ENCODE measurements at places on chromosomes 2 and 18. TPM values are rescaled to one million over a fixed set of nuclear protein-coding genes. Genes with fewer than 3 reads are reported as not detected.

DNA sequence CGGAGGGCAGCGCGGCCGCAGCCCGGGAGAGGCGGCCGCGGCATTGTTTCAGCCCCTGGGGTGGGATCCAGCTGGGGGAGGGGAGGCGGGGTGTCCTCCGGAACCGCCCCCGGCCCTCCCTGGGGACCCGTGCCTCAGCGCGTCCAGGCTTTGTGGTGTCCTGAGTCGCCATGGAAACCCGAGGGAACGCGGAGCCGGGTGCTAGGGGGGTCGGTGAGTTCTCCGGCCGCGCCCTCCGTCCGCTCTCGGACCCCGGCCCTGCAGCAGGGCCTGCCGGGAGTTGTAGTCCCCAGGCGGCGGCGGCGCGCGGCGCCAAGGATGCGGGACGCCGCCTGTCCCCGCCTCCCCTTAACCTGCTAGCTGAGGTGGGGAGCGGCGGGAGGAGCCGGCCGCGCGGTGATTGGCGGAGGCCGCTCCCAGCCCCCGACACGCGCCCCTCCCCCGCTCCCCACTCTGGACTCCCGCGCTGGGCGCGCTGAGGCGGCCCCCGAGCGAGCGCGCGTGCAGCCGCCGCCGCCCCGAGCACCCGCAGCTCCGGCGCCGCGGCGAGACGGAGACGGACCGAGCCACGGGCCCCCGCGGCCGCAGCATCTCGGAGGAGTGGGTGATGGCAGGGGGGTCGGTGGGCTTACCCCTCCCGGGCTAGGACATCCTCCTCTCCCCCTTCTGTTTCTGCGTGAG is at the start of gene DPYSL5:
DPYSL5 (plus strand) TSS at position 478 of the 681 bp plus-strand sequence. CDS start 50,368 bp downstream, outside the sequence.
- peak within 1 kb of the TSS; percentile 50 for H3K4me3 ChIP-seq
- peaks cover 16% of the 10 kb centered on the region for H3K4me1 ChIP-seq
- H3K36me3 ChIP-seq: no peaks in the 10 kb centered on the region
- peaks cover 60% of the 10 kb centered on the region for H3K27me3 ChIP-seq
- H3K27ac ChIP-seq: no peak within 1 kb of the TSS

DNA sequence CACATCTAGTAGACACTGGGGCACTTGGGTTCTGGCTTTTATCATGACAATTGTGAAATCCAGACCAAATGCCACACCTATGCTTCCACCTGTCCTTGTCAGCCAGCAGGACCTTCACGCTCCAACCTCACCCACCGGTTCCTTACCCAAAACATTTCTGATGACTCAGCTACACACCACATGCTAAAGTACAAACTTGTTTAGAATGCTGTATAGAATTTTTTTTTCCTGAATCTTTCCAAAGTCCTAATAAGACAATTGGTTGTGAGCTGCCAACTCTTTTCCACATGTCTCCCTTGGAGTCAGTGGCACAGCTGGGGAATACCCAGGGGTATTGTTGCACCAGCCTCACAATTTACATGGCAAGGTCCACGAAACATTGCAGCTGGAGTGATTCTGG is 75.5 kb upstream of the LPIN2 start:
- H3K27me3 ChIP-seq: no peaks in the 10 kb centered on the region
- H3K4me1 ChIP-seq: peaks cover 31% of the 10 kb centered on the region
- H3K27ac ChIP-seq: no peak overlapping the region

GRCh38 chr18:42635378-42636048 is 480.0 kb downstream of the RIT2 start:
- H3K4me1 ChIP-seq: no peaks in the 10 kb centered on the region
- no peaks in the 10 kb centered on the region for H3K36me3 ChIP-seq
- no peak overlapping the region for H3K27ac ChIP-seq
- no peak overlapping the region for H3K4me3 ChIP-seq
- no peak for DNase-seq
- H3K27me3 ChIP-seq: peaks cover 7% of the 10 kb centered on the region

DNA sequence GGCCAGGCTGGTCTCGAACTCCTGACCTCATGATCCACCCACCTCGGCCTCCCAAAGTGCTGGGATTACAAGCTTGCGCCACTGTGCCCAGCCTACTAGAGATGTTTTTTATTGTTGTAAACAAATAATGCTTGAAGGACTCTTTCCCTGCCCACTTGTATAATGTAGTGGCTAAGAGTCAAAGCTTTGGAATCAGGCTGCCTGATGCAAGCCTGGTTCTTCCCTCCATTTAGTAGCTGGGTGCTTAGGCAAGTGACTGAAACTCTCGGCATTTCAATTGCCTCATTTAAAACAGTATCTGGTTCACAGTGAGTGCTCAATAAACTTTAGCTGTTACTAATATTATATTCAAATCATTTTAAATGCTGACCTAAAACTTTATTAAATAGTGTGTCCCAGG is 264.0 kb upstream of the FBXO11 start:
- H3K36me3 ChIP-seq: no peaks in the 10 kb centered on the region
- no peaks in the 10 kb centered on the region for H3K27me3 ChIP-seq
- DNase-seq: no peak
- H3K4me3 ChIP-seq: no peak overlapping the region

DNA sequence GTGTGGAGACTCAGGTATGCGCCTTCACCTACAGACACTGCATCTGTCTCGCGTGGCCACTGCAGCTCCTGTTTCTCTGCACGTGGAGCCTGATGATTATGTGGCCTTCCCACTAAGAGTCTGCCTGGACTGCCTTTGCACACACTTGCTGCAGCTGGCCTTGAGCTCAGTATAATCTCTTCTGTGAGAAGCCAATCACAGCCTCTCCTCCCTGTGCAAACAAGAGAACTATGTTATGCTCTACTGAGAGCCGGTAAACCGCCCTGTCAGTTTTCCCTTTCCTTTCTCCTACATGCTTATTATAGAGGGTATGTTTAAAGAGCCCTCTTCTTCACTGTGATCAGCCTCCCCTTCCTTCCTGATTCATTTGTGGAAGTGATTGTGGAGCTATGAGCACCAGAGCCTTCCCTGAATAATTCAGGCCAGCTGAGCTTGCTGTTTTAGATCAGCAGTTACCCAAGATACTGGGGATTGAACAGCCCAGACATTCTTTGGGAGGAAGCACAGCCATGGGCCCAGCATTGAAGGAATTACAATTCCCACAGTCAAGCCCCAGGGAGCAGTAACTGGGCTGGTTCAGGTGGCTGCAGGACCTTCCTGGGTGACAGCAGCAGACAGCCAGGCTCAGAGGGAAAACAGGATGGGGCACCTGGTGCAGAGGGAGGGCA is 3.7 kb upstream of the TGFA start:
- no peak overlapping the region for H3K4me3 ChIP-seq
- DNase-seq: no peak
- no peaks in the 10 kb centered on the region for H3K36me3 ChIP-seq
- H3K27ac ChIP-seq: no peak overlapping the region

DNA sequence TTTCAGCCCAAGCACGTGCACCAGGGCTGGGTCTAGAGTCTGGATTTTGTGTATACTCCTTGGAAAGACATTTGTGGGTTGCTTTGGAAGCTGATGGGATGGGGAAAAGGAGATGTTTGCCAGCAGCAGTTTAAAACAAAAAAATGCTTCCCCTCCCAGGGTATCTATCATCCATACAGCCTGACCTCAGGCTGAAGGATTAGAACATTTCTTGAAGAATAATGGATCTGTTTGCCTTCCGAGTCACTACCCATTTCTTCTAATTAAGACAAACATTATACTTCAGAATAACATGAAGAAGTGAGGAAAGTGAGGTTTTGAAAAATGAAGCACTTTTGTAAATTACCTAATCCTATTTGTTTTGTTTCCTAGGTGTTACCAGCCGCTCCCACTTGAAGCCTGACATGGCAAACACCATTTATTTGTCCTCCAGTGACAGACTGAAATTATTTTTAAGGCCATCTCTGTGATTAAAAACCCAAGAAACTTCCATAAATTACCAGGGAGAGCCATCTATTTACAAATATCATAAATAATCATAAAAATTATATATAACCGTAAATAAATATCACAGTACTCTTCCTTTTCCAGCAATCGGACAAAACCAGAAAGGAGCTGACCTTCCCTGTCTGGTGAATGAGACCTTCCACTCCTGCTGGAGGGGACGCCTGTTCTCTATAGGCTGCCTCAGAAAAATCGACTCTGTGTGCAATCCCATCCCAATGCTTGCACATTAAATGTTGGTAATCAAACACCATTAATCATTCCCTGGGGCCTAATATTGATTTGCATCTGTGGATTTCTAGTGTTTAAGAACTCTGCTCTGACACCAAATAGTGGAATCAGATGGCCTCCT is 106.8 kb downstream of the C1D start:
- H3K27ac ChIP-seq: no peak overlapping the region
- H3K27me3 ChIP-seq: no peaks in the 10 kb centered on the region
- no peaks in the 10 kb centered on the region for H3K36me3 ChIP-seq
- no peak overlapping the region for H3K4me3 ChIP-seq

DNA sequence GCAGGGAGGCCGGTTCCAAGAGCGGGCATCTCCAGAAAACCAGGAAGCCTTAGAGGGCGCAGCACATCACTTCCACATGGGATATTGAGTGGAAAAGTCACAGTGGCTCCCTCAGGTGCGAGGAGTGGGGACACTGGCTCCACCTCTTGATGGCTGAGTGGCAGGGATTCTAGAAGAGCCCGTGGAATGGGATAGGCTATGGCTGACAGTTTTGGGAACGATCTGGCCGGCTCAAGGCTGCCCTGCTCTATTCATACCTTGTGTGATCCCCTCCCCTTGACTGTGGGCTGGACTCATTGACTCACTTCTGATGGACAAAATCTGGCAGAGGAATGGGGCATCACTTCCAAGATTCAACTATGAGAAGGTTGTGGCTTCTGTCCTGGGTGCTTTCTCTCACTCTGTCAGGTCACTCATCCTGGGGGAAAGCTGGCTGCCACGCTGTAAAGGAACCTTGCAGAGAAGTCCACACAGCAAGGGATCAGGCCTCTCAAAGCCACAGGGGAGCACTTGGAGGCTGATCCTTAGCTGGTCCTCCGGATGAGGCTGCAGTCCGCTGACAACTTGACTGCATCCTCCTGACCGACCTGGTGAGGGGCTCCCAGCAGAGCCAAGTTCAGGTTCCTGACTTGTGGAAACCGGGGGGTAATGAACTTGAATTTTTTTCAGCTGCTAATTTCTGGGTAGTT is 46.7 kb upstream of the HS6ST1 start:
- no peak overlapping the region for H3K4me3 ChIP-seq
- peak overlapping the region; percentile 12 for H3K27ac ChIP-seq
- H3K4me1 ChIP-seq: peaks cover 72% of the 10 kb centered on the region
- no peaks in the 10 kb centered on the region for H3K36me3 ChIP-seq
- no peaks in the 10 kb centered on the region for H3K27me3 ChIP-seq
- no peak for DNase-seq

DNA sequence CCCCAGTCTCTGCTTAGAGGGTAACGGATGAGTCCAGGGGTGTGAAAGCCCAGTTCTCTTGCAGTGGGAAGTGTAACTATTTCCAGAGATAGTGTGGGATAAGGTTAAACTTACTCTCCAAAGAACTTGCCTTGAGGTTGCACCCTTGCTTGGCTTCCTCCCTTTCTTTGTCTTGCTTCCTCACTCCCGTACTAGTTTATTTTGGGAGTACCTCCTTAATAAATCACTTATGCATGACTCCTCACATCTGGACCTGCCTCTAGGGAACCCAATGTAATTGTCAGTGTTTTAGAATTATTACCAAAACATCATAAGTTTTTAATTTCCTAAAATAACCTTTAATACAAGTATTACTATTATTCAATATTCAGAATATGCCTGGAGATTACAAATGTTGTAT is 35.2 kb downstream of the CPO start:
- peaks cover 1% of the 10 kb centered on the region for H3K36me3 ChIP-seq

The ANKRD30B gene
- not detected for total RNA-seq

The DNAJC10 gene
- 261 TPM for total RNA-seq

The SH2D6 gene
- not detected for total RNA-seq

The RIF1 gene
- 33.7 TPM for total RNA-seq
